Motor neuron (in vitro differentiated cells): ENCODE measurements at places on chromosomes 3 and 15. TPM values are rescaled to one million over a fixed set of nuclear protein-coding genes. Genes with fewer than 3 reads are reported as not detected.

GRCh38 chr3:129039271-129040038 lies 21.1 kb upstream of the GP9 start:
- peak; percentile 45 for ATAC-seq

DNA sequence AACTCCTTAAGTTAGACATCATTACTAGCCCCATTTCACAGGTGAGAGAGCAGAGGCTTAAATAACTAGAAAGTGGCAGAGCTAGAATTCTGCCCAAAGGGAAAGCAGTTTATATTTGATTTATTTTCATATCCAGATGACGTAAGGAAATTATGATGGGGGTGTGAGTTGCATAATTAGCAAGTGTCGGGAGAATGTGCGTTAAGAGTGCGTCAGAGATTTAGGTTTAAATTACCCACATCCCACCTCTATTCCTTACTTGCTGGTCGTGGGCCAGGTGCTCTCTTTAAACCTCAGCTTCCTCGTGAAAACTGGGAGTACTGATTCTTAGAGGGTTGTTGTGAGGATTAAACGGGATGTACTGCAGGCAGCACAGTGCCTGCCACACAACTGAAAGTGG lies 32.3 kb downstream of the FSTL1 start:
- ATAC-seq: no peak

DNA sequence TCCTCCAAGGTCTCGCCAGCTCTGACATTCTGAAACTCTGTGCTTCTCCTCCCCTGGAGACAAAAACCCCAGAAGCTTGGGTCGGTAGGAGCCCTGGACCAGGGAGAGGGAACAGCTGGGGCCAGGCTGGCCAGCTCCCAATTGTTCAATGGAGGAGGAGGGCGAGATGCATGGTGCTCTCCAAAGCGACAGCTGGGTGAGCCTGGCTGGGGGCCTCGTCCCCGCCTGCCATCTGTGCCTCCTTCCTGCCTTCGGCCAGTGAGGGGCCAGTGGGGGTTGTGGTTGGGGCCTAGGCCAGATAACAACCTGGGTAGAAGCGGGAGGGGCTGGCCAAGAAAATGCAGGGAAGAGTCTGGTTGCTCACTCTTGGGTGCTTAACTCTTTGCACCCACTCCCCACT lies 79.4 kb downstream of the CORO2B start:
- ATAC-seq: peak; percentile 22

- no peak for ATAC-seq
Measured at GRCh38 chr15:87219650-87220615, 1036.6 kb downstream of the NTRK3 start.

SNTN gene
- total RNA-seq: 0.22 TPM in 1 of 2 replicates, not detected in the other

- no peak for ATAC-seq
Measured at GRCh38 chr3:27312044-27312668, 57.0 kb downstream of the NEK10 start.
